ENCODE measurements at places on chromosomes 11 and 22.

- DNase-seq, result no peak
Observed at GRCh38 chr11:6307876-6308275, 12.4 kb downstream of the CAVIN3 start.

DNA sequence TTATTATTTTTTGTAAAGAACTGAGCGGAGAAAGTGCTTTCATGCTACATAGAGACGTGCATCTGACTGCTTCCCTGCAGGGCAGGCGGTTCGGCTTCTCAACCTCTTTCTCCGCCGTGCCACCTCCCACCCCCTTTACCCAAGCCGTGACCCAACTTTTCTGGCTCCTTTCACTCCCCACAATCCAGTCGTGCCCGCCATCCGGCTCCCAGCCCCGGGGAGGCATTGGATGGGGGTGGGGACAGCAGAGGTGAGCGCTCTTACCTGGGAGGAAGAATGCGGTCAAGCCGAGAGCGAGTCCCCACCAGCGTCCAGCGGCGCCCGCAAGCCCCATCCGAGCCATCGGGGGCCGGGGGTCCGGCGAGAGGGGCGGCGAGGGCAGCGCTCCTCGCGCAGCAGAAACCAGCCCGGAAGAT is 781 bp downstream of the NECTIN1 start:
- peak; percentile 67 for DNase-seq

DNA sequence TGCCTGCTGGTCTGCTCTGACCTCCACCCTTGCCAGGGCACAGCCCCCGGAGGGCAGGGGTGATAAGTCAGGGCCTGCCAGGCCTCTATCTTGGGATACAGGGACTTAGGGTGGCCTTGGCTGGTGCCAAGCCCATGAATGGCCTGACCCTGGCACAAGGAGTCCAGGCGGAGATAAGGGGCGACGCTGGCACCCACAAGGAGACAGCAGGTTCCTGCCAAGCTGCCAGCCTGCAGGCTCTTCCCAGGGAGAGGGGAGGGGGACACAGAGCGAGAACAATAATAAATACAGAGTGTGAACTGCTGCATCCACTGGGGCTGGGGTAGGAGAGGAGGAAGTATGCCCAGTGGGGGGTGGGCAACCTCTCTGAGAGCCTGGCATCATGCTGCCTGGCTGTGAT is 978 bp downstream of the CSDC2 start:
- no peak for DNase-seq

DNA sequence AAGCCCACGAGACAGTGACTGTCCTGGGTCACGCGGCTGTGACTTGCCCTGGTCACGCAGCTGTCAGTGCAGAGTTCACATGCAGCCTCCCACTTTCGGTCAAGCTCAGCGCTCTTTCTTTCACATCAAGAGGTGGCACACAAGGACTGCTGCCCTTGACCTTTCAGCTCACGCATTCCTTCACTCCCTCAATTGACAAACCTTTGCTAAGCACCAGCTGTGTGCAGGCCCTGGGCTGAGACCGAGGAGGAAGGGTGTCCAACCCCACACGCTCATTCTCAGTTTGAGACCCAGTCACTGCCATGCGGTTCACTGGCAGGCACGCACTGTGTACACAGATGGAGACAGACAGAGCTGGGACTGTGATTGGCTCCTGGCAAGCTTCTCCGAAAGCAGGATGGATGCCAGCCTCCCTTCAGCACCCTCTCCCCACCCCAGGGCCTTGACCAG is 70.3 kb downstream of the SCUBE1 start:
- no peak for DNase-seq

DNA sequence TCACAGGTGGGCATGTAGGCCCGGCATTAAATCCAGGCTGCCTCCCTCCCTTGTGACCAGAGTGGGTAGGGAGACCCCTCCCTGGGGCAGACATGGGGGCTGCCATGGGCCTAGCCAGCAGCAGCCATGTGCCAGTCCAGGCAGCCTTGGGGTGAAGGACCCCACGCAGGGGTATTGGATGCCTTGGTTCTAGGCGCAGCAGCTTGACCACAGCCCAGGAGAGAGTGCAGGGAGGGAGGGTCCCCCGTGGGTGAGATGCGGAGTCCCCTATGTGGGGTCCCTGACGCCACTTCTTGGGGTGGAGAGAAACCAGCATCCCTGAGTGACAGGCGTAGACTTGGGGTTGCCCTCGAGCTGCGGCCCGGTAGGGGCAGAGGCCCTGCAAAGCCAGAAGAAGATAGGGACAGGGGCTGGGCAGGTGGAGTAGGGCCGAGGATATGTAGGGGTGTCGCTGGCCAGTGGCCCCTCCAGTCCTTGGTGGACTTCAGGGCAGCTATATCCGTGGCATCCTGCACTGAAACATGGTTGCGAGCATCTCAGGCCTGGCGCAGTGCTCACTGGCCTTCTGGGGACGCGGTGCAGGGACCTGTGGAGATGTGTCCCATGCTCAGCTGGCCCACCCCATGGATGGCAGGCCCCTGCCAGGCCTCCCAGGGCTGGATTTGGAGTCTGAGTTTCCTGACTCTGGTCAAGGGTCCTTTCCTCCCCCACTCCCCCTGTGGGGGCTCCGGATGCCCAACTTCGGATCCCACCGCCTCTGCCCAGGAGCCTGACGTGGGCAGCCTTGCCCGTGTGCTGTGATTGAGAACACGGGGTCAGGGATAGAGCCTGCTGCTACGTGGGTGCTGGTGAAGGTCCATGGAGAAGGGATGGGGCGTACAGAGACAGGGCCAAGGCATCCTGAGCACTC is 1179.8 kb downstream of the BRD1 start:
- no peak for DNase-seq

DNA sequence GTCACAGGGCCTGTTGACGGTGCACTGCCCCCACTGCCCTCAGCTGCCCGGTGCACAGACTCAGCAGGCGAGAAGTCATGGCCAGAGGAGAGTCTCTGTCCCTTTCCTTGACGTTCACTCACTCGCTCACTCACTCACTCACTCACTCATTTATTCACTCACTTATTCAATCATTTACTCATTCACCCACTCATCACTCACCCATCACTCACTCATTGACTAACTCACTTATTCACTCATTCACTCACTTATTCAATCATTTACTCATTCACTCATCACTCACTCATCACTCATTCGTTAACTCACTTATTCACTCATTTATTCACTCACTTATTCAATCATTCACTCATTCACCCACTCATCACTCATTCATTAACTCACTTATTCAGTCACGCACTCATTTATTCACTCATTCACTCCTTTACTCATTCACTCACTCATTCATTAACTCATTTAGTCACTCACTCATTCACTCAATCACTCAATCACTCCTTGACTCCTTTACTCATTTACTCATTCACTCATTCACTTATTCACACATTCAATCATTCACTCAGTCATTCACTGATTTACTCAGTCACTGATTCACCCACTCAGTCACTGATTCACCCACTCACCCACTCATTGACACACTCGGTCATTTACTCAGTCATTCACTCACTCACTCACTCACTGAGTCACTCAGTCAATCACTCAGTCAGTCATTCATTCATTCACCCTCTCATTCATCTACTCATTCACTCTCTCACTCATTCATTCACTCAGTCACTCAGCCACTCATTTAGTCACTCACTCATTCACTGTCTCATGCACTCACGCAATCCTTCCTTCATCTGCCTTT is 1193.5 kb downstream of the BRD1 start:
- DNase-seq, result no peak

- no peak for DNase-seq
Observed at GRCh38 chr11:112150517-112150916, 13.4 kb downstream of the IL18 start.
